COR-L47 (cell line): ENCODE measurements at places on chromosomes 5 and 9.

- DNase-seq: no peak
Observed at GRCh38 chr5:103424026-103424425, 138.6 kb downstream of the NUDT12 start.

DNA sequence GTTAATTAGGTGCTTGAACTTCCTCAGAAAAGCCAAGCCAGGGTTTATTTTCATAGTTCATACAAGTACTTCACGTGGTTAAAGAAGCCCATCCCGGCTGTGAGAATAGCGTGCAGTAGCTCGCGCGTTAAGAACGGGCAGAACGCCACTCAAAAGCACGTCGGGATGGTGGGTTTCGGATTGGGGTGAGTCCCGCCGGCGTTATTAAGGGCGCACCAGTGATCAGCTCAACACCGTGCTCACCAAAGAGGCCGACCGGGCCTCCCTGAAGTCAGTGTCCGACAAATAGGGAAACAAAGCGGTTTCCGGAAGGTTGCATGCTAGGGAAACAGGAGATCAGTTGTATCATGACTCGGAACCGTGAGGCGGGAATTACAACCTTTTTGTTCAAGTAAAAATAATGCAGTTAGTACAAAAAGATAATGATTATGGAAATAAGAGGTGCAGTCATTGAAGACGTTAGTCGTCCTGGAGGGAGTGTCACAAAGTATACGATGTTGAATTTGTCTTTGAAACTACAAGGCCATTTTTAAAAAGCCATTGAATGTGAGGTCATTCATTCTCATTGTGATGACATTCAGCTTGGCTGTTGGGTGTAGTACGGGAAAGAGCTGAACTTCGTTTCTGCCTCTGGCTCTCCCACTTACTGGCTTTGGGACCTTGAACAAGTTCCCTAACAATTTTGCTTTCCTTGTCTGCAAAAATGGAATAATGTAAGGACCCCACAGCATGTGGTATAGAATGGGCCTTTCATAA is 992 bp downstream of the SETD9 start:
- peak; percentile 62 for DNase-seq

DNA sequence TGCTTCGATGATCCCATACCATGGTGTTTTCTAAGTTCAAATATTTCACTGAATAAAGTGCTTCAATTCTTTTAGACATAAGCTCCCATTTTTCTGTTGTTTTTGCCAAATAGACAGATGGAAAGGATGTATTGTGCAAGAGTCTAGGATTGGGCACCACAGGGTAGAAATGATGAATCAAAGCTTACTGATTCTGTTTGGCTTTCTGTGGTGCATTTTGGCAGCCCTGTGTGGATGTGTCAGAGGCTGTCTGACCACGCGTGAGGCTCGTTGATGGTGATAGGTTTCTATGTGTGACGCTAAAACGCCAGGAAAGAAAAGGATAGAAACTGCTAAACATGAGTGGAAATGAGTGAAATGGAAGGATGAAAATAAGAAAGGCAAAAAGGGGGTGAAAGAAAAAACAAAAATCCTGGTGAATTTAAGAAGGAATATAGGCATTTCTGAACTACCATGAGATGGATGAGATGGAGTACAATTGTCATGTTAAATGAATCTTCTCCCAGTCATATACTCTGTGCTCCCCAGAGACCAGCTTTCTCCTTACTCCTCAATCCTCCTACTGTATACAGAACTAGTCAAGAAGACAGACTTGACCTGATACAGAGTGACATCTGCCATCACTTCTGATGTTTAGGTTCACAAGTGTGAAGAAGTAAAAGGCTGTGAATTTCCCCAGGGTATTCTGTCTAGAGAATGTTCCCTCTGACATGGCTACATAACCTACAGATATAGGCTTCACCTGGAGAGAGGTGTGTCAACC is 54.4 kb downstream of the ANKH start:
- no peak for DNase-seq

DNA sequence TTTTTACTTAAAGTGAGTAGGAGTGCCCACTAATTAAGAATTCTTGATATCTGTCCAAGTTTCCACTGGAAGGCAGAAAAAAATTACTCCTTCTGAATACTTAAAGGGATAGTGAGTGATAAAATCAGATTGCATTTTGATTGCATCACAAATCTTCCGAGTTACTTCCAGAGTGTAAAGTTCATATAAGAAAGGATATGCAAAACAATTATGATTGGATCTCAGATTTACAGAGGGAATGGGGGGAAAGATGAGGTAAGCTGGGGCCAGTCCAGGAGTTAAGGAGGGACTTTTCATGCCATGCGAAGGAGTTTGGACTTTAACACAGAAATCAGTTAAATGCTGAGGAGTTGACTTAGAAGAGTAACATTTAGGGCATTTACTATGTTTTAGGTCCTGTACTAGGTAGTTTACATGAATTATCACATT is 9.3 kb upstream of the RNF145 start:
- no peak for DNase-seq

- DNase-seq: no peak
Observed at GRCh38 chr5:92998456-92998855, 582.6 kb downstream of the NR2F1-AS1 start.

DNA sequence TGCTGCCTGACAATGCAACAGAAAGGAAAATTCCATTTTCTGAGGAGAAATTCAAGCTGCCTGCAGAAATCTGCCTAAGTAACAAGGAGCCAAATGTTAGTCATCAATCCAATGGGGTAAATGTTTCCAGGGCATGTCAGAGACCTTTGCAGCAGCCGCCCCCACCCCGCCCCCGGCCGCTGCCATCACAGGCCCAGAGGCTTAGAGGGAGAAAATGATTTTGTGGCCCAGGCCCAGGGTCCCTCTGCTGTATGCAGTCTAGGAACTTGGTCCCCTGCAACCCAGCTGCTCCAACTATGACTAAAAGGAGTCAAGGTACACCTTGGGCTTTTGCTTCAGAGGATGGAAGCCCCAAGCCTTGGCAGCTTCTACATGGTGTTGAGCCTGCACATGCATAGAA is 45.0 kb downstream of the VLDLR start:
- no peak for DNase-seq

GRCh38 chr5:134873987-134874830 is at the start of gene TXNDC15:
Gene TXNDC15, plus strand, starts transcription at chr5:134874371. Its CDS starts 57 bp downstream, at chr5:134874428.
- DNase-seq: peak; percentile 78

GRCh38 chr5:157509587-157509986 is 49.6 kb downstream of the NIPAL4 start:
- no peak for DNase-seq

DNA sequence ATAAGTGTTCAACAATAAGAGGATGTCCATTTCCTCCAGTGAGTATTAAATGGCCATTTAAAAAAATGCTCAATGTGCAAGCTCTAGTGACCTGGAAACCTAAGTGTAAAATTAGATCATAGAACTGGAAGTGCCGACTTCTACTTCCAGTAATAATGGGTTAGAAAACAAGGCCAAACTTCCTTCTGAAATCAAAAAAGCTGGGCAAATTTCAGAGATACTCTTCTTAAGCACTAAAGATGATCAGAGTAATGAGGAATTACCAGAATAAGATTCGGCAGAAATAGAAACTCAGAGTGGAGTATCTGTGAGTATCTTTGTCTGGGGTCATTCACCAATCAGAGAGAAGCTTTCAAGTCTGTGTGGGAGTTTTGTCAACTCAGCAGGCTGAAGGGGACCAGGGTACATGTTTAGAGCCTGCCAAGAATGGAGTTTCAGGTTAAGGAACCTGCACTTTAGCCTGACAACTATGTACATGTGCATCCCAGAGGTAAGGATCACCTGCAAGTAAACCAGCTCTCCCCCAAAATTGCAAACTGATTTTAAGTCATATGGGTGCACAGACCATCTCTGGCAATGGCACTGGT is 17.1 kb downstream of the FCN2 start:
- no peak for DNase-seq

DNA sequence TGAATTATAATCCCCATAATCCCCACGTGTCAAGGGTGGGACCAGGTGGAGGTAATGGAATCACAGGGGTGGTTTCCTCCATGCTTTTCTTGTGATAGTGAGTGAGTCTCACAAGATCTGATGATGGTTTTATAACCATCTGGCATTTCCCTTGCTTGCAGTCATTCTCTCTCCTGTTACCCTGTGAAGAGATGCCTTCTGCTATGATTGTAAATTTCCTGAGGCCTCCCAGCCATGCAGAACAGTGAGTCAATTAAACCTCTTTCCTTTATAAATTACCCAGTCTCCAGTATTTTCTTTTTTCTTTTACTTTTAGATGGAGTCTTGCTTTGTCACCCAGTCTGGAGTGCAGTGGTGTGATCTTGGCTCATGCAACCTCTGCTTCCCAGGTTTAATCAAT is 182.7 kb upstream of the SEMA6A start:
- DNase-seq: no peak

DNA sequence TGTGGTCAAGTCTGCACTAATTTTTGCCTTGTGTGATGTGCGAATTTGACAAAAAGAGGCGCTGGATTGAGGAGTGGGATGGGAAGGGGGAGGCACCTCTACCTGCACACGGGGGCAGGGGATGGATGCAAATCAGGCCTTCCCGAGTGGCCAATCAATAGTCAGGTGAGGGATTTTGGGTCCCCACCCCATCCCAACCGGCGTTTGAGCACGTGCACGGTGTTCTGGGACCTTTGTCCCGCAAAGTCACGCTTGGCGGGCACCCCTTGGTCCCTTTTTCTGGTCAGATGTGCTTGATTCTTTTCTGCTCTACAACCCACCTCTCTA is 685 bp upstream of the ADAMTS19 start:
- no peak for DNase-seq

- no peak for DNase-seq
Observed at GRCh38 chr5:181181650-181182565, 23.1 kb downstream of the TRIM7 start.

DNA sequence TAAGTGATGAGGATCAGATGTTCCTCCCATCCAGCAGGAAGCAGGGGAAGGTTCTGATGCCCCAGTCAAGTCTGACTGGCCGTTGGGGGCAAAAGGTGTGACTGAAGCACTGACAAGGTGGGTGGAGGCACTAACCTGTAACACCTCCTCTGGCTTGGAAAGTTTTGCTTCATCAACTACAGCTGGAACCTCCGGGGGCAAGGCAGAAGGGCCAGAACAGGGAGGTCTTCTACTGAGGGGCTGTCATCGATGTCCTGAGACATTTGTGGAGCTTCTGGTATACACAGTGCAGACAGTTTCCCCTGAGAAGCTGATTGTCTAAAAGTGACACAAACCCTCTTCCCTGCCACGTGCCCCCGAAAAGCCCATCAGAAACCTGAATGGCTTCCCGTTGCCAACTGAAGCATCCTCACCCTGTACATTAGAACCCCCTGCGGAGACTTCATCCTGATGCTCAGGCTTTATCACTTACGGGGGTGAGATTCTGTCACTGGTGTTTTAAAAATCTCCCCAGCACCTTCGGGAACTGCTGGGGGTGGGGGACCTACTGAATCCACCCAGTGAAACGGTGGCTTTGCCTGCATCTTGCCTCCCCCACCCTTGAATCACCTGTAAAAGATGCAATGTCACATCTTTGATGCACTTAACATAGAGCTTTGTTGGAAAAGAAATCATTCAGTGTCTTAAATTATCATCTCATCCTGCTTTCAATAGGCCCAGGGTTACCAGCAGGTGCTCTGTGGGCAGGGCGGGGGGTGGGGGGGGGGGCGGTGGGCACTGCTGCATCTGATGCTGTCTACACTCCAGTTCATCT is 24.6 kb downstream of the TRAF1 start:
- DNase-seq: no peak

DNA sequence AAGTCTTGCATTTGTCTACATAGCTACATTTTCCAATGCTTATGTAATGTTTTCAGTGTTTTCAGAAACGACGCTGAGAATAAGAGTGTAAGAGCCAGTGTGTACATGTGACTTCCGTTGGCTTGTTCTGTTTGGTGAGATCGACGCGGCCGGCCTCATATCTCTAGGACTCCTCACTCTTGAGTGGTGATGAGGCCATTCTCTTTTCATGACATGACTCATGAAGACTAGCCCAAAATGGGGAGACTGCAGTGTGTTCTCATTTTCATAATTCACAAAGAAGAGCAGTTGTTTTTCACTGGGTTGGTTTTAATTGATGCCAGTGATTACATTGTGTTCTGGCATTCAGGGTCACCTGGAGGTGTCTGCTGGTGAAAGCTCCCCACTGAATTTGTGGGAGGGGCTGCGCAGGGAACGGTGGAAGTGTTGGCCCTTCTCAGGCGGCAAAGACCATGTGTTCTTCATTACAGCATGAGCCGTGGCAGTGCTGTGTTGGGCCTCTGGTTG is 131.5 kb upstream of the OTULINL start:
- no peak for DNase-seq

- no peak for DNase-seq
Observed at GRCh38 chr5:81052325-81052724, 92.2 kb downstream of the RASGRF2 start.

DNA sequence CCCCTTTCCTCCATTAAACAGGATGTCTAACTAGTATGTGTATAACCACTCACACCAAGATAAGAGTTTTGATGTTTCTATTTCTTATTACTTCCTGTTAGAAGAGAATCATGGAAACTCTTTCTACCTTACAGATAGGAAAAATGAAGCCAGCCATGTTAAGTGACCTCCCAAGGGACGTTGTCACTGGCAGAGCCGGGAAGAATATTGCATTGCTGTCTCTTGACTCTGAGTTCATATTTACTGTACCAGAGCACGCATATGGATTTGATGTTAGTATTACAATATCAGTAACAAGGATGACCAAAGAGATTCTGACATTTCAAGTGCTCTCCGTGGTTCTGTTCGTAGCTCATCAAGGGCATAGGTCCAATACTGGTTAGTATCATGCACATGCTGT is 12.5 kb upstream of the C5orf63 start:
- DNase-seq: no peak

DNA sequence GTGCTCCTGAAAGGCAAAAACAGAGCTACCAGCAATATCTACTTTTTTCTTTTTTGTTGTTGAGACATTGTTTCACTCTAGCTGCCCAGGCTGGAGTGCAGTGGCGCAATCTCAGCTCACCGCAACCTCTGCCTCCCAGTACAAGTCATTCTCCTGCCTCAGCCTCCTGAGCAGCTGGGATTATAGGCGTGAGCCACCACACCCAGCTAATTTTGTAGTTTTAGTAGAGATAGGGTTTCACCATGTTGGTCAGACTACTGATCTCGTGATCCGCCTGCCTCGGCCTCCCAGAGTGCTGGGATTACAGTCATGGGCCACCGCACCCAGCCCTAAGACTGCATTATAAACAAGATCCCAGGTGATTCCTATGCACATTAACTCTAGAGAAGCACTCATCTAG is 17.0 kb downstream of the PLPP1 start:
- DNase-seq: no peak

DNA sequence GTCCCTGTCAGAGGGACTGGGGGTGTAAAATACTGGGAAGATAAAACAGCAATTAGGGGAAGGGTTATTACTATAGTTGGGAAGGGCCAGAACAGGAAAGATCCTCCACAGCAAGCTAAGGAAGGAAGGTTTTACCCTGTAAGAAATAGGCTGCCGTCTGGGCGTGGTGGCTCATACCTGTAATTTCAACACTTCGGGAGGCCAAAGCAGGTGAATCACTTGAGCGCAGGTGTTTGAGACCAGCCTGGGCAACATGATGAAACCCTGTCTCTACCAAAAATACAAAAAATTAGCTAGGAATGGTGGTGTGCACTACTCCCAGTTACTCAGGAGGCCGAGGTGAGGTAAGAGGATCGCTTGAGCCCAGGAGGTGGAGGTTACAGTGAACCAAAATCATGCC is 165.1 kb upstream of the TLX3 start:
- DNase-seq: no peak
